ENCODE measurements at places on chromosomes 4 and X.

GRCh38 chr4:25915353-25915705, 1.3 kb downstream of the SMIM20 start:
- DNase-seq: peak; percentile 63

DNA sequence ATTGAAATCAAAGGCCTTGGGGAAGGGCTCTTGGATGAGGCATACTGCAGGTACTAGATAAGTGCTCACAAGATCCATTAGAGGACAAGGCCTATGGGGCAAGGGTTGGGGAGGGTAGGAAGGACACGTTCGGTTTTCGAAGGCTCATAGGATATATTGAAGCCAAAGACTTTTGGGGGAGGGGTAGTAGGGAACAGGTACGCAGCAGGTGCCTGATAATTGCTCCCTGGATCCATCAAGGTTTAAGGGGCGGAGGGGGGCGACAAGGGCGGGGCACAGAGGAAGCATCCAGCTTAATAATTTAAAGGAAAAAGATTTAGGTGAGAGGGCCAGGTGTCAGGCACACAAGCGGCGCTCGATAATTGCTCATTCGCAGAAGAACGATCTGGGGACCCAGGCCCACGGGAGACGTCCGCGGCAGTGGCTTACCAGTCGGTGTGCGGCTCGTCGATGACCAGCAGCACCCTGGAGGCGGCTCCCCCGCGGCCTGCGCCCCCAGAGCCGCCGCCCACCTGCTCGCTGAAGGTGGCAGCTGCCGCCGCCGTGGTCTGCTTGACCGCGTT, 653 bp downstream of the SYN1 start:
- DNase-seq: no peak

- DNase-seq: no peak
These were observed 60.8 kb downstream of the SHROOM2 start for GRCh38 chrX:9847071-9847470.

DNA sequence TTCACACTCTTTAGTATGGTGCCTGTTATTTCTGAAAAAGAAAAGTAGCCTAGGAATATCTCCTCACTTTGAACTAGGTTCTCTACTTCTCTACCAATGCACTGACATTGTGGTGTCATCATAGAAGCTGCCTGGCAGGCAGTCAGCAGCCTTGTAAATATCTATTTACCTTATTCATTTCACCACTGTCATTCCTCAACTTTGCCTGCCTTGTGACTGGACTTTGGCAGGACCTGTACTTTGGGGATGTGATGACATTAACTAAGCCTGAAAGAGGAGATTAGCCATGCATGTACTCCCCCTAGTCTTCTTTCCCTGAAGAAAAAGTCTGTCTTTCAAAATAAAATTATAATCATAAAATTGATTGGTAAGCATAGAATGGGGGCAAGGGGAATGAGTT, 207.2 kb downstream of the ARAP2 start:
- DNase-seq: no peak

GRCh38 chr4:5615496-5616075, 92.8 kb downstream of the EVC2 start:
- no peak for DNase-seq

DNA sequence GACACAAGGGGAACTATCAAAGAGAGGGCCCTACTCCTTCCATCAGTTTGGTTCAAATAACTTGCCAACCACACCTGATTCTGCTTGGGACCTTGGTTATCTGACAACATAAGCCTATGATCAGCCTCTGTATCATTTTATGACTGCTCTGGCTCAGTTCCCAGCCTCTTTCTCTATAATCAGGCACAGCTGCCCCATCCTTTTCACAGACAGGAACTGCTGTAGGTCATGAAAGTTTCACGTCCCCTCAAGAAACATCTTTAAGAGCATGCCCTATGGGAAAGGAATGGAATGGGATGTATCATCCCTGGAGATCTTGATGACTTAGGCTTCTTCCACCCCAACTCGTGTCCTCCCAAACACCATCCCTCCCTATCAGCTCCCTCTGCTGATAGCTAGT, 243.4 kb downstream of the AR start:
- DNase-seq: no peak

DNA sequence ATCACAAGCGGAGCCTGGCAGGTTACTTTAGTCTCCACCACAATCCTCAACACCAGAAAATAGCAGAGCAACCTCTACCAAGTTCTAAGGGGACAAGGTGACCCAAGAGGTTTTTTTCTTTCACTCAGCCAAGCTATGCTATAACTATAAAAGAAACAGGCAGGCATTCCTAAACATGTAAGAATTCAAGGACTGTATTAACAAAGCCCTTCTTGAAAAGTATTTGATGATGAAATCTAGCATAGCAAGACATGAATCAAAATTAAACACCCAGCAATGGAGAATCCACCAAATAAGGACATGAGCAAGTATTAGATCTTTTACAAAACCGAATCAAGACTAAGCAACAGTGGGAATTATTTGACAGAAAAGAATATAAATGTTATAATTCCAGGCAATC, 25.7 kb upstream of the C1QTNF7 start:
- no peak for DNase-seq

DNA sequence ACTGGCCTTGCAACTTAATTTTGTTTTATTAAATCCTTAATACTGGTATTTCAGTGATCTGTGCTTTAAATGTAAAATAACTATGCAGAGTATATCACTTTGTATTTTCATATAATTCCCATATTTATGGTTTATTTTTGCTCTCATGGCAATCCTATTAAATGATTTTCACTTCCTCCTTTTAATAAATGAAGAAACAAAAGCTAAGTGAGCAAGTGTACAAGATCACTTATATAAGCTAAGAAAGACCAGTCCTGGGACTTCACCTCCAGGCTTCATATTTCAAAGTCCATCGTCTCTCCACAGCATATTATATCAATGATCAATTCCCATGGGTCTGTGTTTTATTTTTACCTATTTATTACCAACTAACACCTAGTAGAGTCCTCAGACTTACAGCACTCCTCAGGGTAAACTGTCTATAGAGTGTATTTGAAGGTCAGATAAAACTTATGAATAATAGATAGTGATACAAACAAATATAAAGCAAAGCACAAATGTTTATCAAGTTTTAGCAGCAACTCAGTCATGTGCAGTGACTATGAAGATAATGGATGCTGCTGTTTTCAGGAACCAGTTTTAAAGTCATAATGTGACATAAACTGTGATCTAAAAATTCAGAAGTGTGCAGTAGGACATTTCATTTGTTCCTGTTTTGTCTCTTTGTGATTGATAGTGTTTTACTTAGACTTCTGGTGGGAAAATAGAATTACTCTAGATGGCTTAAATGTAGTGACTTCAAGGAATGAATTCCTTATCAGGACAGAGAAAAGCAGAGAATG, 56.8 kb downstream of the ARHGAP24 start:
- DNase-seq: no peak

DNA sequence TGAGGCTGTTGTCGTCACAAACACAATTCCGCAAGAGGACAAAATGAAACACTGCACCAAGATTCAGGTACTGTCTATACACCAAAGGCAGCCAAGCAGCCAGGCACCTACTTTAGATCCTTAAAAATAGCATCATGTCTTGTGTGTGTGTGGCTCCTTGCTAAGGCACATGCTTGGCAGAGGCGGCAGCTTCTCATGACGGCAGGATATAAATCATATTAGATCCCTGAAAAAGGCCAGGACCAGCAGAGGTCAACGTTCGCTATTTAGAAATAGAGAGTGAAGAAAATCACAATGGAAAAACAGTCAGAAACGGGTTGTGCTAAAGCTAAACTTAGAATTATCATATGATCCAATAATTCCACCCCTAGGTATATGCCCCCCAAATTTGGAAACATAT, 29.5 kb downstream of the PRPS2 start:
- no peak for DNase-seq

- no peak for DNase-seq
These were observed 42.8 kb upstream of the ANK2 start for GRCh38 chr4:113006632-113007031.

DNA sequence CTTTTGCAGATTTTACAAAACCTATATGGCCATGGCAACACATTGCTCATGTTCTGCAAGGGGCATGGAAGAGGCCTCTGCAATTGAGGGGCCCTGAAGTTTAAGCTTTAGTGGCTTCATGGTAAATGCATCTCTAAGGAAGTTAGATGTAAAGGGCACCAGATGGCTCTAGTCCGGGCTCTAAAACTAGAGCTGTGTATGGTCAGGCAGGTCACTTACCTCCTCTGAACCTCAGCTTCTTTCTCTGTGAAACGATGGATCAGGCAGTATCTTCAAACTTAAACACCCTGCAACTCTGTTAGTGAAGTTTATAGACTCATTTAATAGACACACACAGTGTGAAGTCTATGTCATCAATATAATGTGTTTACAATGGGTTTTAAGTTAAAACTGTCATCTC, 10.0 kb downstream of the MAGEB17 start:
- no peak for DNase-seq

GRCh38 chrX:132467026-132467425, 21.8 kb downstream of the MBNL3 start:
- DNase-seq: no peak

DNA sequence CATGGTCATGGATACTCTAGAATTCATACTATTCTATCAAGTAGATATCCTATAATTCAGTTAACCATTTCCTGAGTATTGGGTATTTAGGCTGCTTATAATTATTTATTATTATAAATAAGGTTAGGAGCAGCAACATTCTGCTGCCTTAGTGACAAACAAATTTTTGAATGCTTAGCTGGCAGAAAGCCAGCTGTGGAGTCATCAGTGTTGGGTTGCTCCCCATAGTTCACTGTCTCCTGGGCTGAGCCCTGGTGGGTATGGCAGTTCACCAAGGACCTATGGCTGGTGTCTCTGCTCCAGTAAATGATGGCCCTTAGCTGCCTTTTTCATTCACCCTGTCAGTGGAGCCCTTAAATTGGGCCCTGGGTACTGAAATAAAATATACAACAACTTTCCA, 61.8 kb downstream of the SMARCA5 start:
- DNase-seq: no peak

- DNase-seq: no peak
These were observed 27.4 kb downstream of the RNF212 start for GRCh38 chr4:1086011-1086410.

DNA sequence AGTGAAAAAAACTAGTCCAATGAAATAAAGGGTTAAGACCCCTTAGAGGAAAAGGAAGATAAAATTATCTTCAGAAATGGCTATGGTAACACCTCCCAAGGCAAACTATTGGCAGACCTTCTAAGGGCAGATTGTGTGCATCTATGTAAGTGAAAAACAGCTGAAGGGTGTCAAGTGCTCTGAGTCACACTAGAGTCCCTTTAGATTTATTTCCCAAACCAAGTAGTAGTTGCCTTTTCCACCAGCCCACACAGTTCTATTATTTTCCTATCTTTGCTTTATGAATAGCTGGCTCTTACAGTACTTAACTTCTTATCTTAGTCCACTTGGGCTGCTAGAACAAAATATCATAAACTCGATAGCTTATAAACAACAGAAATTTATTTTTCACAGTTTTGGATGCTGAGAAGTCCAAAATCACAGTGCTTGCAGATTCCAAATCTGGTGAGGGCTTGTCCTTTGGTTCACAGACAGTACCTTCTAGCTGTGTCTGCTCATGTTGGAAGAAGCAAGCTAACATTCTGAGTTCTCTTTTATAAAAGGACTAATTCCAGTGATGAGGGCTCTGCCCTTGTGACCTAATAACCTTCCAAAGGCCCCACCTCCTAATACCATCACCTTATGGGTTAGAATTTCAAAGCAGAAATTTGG, 143.6 kb downstream of the GRID2 start:
- DNase-seq: no peak

DNA sequence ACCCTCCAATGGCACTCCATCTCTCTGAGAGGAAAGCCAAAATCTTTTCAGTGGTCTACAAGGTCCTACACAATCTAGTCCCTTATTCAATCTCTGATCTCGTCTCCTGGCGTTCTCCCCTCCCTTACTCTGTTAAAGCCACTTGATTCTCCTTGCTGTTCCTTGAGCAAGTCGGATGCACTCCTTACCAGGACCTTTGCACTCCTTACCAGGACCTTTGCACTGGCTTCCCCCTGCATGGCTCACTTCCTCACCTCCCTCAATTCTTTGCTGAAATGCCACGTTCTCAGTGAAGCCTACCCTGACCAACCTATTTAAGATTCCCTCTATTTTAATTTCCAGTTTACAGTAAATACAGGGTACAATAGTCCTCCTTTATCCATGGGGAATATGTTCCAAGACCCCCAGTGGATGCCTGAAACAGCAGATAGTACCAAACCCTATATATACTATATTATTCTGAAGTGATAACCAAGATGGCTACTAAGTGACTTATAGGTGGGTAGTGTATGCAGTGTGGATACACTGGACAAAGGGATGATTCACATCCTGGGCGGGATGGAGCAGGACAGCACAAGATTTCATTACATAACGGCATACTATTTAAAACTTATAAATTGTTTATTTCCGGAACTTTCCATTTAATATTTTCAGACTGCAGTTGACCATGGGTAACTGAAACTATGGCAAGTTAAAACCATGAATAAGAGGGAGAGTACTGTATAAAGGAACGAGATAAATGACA, 6.5 kb upstream of the DLG3 start:
- no peak for DNase-seq

DNA sequence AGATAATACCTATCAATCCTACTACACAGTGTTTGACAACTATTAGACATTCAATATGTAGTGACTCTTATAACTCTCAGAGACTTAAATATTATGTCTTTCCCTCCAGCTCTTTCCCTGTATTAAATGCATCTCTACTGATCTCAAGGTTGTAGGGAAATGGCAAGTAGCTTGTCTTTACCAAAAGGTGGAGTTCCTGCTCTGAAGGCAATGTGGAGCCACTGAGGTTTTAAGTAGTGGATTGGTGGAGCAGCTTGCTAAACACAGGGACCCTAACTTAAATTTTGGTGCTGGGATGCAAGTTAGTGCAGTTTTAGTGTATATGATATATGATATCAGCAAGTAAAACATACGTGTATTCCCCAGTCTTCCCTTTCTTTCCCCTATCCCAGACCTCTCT, 13.1 kb downstream of the FNIP2 start:
- DNase-seq: no peak

- DNase-seq: no peak
These were observed 7.1 kb downstream of the SLC49A3 start for GRCh38 chr4:681736-682451.

GRCh38 chr4:163251204-163251603, 81.2 kb downstream of the NPY1R start:
- no peak for DNase-seq

- no peak for DNase-seq
These were observed 148.6 kb downstream of the SLC4A4 start for GRCh38 chr4:71487344-71487920.

GRCh38 chr4:141416219-141416618, 195.5 kb downstream of the ZNF330 start:
- no peak for DNase-seq

- DNase-seq: no peak
These were observed 106.3 kb upstream of the ARSJ start for GRCh38 chr4:114085611-114086345.

All from tibial nerve (tissue), 4 donors.